ENCODE measurements at places on chromosomes 13 and 19.

GRCh38 chr13:97261254-97262005, 39.3 kb downstream of the MBNL2 start:
- no peak for DNase-seq

- no peak for DNase-seq
These were observed 46.3 kb upstream of the CEACAM21 start for GRCh38 chr19:41529484-41530183.

GRCh38 chr13:21176215-21176981, at the start of the genes MRPL57 and SKA3:
Gene MRPL57, plus strand, starts transcription at chr13:21176658. Its CDS starts 259 bp downstream, at chr13:21176917.
Gene SKA3, minus strand, starts transcription at chr13:21176552. Its CDS starts 75 bp downstream, at chr13:21176477.
- DNase-seq: peak; percentile 91

DNA sequence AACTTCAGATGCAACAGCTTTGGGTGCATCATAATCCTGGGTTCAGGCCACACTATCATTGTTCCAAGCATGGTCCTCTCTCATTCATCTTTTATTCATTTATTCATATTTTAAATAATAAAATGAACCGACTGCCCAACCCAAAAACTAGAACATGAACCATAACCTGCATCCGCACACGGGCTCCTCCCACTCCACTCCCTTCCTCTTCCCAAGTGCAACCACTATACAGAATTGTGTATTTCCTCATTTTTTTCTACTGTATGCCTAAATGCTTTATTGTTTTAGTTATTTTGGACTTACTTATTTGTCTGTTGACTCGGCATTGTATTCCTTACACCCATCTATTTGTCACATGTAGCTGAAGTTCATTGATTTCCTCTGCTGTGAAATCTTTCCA, 30.7 kb upstream of the POMP start:
- peak; percentile 54 for DNase-seq

DNA sequence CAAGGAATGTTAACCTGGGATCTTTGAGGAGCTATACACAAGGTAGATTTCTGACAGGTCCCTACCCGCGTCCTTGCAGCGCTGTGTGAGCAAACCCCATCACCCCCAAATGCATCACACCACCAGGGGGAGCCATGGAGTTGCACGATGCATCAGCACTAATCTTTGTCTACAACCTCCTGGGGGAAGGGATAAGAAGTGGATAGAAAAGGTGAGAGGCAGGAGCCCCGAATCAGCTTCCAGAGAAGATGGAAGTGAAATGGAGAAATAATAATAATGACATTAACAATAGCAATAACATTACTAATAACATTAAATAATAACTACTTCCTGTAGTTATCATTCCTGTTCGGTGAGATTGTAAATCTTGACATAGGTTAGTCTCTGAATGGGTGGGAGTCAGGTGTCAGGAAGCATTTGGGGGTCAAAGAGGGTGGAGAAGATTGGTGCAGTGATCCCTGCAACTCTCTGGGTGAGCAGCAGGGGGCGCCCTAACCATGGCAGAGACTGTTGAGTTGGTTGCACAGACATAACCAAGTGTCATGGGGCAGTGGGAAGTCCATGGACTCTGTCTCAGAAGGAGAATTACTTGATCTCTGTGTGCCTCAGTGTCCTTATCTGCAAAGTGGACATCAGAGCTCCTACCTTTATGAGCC, 16.5 kb downstream of the SIGLEC7 start:
- DNase-seq: peak; percentile 56

DNA sequence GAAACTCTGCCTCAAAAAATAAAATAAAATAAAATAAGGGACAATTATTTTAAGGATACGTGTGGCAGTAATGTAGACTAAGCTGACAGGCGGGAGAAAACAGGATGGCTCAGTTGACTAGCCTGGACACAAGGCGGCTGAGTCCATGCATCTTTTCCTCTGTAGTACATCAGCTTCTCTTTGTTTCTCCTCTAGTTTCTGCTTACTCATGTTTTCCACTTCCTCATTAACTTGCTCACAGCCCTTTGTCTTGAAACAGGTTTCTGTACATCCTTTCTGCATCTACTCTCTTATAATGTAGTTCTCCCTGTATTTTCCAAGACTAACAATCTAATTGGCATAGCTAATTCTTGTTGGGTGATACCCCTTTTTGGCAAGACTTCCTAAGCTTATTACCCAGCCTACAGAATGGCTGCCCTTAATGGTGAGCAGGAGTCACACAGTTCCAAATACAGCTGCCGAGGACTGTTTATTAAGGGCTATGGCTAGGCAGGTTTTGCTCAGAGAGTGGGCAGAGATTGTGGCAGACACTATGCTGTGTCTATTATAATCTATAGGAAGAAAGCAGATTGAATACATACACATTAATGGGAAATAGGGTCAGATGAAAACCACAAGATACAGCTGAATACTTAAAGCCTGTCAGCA, 58.7 kb upstream of the KLF5 start:
- DNase-seq: peak; percentile 47

DNA sequence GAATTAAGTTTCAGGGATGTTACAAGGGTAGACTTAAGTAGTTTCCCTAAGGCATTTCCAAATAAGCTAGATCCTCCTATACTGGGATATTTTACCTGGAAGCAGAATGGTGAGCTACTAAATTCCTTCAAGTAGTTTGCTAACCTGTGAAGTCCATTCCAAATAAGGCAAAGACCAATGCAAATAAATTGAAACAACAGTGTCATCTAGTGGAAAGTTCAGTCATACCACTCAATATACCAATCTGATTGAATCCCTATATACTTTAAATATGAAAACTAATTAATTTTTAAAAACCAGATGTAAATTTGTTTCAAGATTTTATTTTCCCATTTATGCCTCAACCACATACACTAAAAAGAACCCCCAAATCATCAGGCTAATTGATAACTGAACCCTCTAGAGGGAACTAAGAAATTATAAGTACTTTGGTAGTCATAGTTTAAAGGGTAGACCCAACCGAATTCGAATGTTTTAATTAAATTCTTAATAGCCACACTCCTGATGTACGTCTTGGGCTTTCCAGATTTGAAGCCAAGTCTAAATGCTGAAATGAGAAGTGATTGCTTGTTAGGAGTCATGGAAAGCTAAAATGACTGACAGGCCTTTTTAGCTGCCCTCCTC, 223.7 kb downstream of the TBC1D4 start:
- DNase-seq: peak; percentile 6

DNA sequence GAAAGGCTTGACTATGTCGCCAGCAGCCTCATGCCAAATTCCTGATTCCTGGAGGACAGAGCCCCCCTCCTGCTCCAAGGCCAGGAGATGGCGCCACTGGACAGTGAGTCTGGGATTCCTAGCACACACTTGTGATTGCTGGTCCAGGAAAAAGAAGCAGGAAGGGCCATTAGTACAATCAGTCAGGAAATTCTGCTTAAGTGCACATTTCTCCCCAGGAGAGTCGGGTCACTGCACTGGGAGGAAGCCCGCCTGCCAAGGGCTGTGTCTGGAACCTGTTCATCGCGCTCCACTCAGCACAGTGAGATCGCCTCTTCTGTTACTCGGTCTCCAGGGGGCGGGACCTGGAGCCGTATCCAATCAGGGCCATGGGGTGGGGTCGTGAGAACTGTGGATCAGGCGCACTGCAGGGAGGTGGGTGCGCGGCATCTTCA, 65.1 kb downstream of the ZNF823 start:
- peak; percentile 53 for DNase-seq

DNA sequence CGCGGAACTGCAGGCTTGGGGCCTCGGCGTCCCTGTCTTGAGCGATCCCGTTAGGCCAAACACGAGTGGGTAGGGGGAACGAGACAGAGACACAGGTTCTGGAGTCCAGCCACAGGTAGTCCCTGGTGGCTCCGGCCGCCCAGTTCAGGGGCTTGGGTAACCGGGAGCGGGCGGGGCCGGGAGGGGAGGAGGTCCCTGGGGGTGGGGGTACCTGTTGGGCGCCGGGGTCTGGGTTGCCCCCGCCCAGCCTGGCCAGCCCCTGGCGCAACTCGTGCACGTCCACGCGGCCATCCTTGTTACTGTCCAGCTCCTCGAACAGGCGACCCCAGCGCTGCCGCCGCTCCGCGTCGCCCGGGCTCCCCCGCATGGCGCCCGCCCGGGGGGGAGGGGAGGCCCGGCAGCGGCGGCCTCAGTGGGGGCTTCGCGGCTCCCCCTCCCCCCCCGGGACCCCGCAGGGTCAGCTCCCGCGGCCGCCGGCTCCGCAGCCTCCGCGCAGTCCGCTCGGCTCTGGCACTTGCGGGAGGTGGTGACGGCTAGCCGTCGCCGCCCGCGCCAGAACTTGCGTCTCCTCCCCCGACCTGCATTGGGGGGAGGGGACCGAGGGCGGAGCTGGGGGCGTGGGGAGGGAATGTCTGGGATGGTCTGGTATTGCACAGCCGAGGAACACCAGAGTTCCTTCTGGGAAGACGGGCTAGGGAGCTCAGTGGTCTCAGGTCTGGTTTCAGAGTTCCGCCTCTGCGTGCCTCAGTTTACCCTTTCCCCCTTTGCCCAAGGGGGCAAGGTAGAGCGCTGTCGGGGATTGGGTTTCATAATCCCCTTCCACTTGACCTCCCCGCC, at the start of gene SLC25A23:
Gene SLC25A23, minus strand, starts transcription at position 531 of the 837 bp plus-strand sequence. Its CDS starts 164 bp downstream, at position 367.
- no peak for DNase-seq

DNA sequence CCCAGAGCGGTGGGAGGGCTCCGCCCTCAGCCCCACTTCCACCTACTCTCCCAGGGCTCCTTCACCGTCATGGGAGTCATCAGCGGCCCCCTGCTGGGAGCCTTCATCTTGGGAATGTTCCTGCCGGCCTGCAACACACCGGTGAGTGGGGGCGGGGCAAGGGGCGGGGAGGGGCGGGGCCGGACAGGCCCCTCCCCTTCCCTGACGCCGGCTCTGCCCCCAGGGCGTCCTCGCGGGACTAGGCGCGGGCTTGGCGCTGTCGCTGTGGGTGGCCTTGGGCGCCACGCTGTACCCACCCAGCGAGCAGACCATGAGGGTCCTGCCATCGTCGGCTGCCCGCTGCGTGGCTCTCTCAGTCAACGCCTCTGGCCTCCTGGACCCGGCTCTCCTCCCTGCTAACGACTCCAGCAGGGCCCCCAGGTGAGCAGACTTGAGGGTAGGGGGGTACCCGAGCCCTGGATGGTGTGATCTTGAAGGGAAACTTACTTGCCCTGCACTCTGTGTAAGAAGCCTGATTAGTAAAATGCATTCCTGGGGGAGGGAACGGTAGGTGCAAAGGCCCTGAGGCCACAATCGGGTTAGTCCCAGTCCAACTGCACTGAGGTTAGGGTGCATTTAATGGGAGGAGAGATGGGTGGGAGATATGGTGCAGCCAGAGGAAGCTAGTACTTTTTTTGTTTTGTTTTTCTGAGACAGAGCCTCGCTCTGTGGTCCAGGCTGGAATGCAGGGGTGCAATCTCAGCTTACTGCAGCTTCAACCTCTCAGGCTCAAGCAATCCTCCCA, 12.1 kb downstream of the SLC5A5 start:
- DNase-seq: no peak

DNA sequence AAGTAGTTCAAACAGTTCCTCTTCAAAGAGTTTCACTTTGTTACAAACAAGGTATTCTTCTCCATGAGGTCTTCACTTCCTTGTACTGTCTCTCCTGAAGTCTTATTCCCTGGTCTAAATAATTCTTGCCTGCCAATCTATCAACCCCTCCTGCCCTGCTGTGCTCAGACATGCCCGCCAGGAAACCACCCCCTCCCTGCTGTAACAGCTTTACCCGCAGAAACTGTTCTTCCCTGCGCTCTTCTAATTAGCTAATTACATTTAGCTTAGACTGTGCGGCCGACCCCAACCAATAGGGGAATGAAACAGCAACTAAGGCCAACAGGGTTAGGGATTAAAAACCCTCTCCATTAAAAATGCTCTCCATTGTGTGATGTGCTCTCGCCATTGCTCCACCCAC, 46.7 kb downstream of the ZNF846 start:
- no peak for DNase-seq

GRCh38 chr19:18349524-18350128, 9.2 kb downstream of the PGPEP1 start:
- peak; percentile 22 for DNase-seq

- DNase-seq: no peak
These were observed 14.7 kb upstream of the KCTD15 start for GRCh38 chr19:33781996-33782395.

DNA sequence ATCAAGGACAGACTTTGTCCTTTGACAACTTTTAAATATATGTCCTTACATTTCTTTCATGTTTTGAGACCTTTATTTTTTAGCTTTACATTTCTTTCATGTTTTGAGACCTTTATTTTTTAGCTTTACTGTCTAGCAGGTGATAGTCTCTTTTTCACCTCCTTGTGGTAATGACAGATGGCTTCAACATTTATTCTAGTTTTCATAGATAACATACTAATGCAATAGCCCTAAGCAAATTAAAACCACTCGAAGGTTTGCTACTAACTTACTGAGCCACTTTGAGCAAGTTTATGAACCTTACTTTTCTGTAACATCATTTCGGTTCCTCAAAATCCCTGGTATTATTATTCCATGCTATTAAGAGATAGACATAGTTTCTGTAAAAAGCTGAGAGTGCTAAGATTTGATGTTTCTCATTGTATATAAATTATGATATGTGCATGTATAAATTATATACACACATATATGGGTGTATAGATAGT, 4.5 kb downstream of the DACH1 start:
- no peak for DNase-seq

DNA sequence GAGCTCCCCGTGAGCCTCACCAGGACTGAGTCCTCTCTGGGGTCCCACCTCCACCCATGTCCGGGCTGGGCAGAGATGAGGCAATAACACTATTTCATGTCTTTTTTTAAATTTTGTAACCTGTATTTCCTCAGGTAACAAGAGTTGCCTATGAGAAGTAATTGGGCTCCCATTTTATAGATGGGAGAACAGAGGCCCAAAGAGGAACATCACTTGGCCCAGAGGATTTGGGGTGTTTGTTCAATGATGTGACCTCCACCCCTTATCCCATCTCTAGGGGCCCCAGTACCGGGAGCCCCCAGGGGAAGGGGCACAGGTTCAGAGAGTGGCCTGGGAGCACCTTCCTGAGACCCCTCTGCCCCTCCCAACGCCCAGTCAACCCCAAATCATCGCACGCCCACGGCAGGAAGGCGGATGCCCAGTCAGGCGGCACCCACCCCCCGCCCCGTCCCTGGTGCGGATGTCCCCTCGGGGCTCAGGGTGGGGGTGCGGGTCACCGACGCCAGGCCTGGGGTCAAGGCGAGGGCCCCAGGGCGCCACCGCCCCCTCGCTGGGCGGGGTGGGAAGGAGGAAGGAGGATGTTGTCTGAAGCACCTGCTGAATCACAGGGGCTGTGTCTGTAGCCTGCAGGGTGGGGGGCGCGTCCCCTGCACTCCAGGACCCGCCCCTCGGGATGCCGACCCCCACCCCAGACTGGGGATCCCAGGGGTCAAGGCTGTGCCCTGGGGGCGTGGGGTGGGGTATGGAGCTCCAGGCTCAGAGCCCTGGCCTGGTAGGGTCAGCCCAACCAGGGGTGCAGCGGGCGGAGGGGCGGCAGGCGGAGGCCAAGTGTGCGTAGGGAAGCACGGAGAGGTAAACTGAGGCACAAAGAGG, 9.0 kb upstream of the CIRBP start:
- no peak for DNase-seq
